ENCODE measurements at places on chromosomes 3 and 15. TPM values are rescaled to one million over a fixed set of nuclear protein-coding genes. Genes with fewer than 3 reads are reported as not detected.
A peak's percentile ranks its signal among the peaks of the same experiment; 100 is the strongest.

GRCh38 chr3:114994554-114995341 is 152.3 kb downstream of the ZBTB20 start:
- no peak for DNase-seq

GRCh38 chr15:71788646-71789579 is 21.4 kb upstream of the NR2E3 start:
- no peak for DNase-seq

RBP2 gene
- not detected for polyA plus RNA-seq

DNA sequence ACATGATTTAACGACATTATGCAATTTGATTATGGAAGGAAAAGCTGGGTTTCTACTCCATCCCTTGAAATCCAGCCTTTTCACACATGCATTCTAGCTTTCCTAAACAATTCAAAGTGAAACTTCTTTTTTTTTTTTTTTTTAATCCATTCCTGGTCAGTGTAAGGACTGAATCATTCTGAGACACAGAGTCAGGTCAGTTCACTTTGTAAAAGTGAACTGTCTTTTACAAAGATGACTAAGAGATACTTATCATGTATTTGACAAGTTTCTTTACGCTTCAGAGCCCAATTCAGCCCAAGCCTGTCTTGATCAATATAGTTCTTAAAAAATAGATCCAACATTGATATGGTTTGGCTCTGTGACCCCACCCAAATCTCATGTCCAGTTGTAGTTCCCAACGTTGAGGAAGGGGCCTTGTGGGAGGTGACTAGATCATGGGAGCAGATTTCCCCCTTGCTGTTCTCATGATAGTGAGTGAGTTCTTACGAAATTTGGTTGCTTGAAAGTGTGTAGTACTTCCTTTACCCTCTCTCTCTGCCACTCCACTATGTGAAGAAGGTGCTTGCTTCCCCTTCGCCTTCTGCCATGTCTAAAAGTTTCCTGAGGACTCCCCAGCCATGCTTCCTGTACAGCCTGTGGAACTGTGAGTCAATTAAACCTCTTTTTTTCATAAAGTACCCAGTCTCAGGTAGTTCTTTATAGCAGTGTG is 345.6 kb upstream of the THBS1 start:
- DNase-seq = no peak

DNA sequence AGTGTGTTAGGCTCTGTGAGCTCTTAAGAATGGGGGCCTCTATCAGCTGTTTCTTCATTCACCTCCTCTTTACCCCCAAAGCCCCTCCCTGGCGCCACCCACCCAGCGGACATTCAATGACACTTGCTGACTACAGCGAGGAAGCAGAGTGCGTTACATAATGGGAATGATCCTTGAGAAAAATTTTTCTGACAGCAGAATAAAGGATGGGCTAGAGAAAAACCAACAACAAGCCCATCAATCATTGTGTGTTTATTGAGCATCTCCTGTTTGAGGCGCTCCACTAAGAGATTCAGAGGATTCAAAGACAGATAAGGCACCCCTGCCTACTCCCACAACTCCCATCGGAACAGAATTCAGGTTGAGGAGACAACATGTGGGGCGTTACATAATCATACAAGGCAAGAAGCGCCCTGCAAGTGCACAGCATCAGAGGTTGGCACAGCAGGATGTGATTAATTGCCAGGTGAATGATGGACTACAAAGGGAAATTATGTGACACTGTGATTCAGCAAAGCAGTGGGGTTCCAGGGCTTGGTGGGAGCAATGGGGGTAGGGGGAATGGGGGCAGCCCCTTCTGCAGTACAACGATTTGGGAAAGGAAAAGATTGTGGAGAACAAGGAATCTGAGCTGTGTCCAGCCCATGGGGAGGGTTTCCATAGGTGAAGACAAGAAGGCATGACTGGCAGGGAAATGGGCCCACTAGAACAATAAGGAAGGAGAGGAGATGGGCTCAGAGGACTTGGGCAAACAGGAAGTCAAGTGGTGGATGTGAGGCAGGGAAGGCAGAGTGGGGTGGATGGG is 141.3 kb upstream of the ATP2B2 start:
- DNase-seq = no peak

DNA sequence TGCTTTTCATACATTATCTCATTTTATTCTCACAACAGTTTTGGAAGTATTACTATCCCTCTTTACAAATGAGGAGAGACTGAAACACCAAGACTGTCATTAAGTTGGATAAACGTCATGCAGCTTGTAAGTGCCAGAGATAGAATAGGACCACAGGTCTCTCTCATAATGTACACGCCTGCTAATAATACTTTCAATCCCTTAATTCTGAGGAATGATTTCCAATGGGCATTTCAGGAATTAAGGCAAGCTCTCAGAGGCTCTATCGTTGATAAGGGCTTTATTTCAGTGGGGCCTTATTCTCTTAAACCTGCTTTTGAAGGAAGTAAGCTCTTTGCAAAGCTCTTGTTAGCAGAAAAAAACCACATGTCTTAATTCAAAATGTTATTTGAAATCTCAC is 229.1 kb downstream of the NFKBIZ start:
- no peak for DNase-seq

GRCh38 chr3:55617385-55617784 is 130.3 kb upstream of the WNT5A start:
- no peak for DNase-seq

- no peak for DNase-seq
These were observed 176.5 kb downstream of the SOX2 start for GRCh38 chr3:181888234-181888633.

DNA sequence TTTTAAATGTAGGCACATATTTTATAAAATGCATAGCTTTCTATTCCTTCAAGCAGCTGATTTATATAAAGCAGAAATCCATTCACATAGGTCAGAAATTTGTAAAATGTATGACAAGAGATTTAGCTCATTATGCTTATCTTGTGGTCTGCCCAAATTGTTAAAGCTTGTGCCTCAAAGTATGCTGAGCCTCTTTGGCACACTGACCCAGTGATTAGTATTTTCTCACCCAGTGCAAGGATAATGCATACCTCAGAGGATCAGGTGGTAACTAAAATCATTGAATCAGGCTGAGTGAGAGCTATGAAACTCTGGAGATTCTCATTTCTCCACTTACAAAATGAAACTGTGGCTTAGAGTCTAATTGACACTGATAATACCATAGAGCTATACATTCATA is 533.3 kb downstream of the FGF12 start:
- no peak for DNase-seq

CCDC54 gene
- polyA plus RNA-seq = not detected

NR2E3 gene
- polyA plus RNA-seq = 0.05 TPM

GRCh38 chr15:74727727-74728126 is 2.4 kb upstream of the CYP1A1 start:
- no peak for DNase-seq

DNA sequence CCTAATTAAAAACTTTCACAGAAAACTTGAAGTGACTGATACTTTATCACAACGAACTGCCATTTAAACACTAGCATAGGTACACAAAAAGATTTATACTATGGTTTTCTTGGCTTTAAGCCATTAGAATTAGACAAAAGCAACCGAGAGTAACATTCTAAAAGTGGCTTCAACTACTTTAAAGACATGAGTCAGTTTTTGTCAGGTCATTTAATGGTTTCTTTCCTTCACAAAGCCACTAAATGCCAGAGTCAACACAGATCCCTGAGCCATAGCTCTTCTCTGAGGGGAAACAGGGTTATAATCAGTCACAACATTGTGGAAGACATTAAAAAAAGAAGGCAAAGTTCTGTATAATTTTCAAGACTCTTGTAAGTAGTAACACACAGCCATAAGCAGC is 54.6 kb downstream of the CAPN3 start:
- no peak for DNase-seq

DNA sequence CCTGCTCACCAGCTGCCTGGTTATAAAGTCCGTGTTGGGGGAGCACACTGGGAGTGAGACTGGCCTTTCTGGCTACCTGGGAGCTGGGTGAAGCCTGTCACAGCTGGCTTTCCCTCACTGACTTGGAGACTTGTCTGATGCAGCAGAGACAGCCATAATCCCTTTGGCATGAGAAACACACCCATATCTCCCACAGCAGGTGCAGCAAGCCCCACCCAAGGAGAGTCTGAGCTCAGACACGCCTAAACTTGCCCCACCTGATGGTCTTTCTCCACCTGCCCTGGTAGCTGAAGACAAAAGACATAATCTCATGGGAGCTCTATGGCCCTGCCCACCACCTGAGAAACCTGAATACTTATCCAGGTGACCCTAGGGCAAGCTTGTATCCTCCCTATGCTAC is 54.8 kb downstream of the NMD3 start:
- DNase-seq = no peak

- no peak for DNase-seq
These were observed 16.5 kb upstream of the RGMA start for GRCh38 chr15:93105485-93105884.

NDUFAF3 gene
- polyA plus RNA-seq = 220 TPM

DNA sequence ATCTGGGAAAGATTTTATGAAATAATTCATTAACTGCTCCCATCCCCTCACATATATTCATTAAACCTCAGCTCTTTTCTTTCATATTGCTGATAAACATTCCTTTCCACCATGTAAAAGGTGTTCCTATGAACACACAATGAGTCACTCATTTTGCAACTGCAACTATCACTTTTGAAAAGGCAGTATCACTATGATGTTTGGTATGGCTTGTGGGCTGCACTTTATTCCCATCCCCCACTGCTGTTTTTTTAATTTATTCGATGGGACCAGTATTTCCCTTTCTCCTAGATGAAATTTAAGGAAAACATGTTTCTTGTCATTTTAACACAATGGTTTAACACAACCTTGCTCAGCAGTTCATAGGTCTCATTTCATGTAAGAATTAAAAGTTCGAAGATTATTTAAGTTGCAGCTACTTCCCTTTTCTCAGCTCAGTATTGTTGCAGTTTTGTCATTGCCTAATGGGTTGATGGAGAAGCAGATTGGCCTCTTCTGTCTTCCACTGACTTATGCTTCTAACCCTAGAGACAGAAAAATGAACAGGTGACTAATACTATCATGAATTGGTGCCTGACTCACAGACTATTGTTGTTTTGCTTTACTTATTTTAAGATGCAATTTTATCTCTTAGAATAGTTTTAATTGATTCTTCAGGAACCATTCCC is 280.3 kb downstream of the ZPLD1 start:
- DNase-seq = no peak

ISLR2 gene
- polyA plus RNA-seq = 2.1 TPM

- DNase-seq = no peak
These were observed 7.3 kb upstream of the MAPK6 start for GRCh38 chr15:52011711-52012144.

GRCh38 chr3:54917174-54917573 is 10.7 kb downstream of the LRTM1 start:
- no peak for DNase-seq

DNA sequence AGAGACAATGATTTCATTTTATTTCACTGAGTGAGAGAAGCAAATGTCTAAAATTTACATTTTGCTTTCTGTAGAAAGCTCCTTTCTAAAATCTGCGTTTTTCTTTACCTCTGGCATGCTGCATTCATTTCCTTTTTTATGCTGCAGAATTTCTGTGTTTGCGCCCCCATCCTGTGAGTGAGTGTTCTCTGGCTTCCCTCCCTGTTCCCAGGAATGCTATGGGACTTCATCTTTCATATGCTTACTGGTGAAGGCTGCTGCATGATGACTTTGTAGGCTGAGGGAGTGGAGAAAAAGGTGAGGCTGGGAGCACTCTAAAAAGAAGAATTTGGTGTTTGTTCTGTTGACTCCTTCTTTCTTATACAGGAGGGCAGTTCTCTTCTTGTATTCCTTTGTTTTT is 7.7 kb upstream of the TMC3 start:
- DNase-seq = no peak

DNA sequence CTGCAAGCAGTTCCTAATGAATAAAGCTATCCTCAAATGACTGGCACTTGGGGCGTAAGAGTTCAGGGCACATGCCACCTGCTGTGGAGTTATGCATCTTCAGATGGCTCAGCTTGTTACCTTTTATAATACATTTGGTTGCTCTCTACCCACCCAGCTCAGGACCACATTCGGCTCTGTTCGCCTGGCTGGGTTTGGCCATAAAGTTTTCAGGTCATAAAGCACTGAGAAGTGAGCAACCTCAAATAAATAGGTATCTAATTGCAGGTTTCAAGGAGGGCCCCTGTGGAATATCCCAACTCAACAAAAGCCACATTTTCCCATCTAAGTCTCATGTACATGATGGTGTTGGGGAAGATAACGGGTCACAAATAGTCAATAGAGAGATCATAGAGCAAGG is 727.3 kb downstream of the GRM7 start:
- no peak for DNase-seq

DNA sequence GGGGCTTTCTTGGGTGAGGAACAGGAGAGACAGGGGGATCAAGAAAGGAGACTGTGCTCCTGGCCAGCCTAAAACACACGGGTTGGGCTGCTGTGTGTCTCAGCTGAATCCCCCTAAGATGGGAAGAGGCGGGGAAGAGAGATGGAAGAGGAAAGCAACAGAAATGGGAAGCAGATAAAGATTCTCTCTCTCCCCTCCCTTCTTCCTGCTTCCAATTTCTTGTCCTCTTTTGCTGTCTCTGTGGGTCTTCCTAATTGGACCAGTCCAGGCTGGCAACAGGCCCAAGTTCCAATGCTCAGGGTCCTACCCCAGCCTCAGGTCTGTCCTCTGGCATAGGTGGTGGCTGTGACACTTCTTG is 7.1 kb downstream of the ISLR2 start:
- no peak for DNase-seq

GRCh38 chr15:84570164-84570735 is 30.6 kb upstream of the ZSCAN2 start:
- peak; percentile 65 for DNase-seq

- DNase-seq = peak; percentile 46
These were observed 835 bp upstream of the TTLL3 start for GRCh38 chr3:9809239-9809614.

GRCh38 chr3:42345811-42346210 is 64.6 kb downstream of the LYZL4 start:
- DNase-seq = no peak

PLSCR2 gene
- not detected for polyA plus RNA-seq

DNA sequence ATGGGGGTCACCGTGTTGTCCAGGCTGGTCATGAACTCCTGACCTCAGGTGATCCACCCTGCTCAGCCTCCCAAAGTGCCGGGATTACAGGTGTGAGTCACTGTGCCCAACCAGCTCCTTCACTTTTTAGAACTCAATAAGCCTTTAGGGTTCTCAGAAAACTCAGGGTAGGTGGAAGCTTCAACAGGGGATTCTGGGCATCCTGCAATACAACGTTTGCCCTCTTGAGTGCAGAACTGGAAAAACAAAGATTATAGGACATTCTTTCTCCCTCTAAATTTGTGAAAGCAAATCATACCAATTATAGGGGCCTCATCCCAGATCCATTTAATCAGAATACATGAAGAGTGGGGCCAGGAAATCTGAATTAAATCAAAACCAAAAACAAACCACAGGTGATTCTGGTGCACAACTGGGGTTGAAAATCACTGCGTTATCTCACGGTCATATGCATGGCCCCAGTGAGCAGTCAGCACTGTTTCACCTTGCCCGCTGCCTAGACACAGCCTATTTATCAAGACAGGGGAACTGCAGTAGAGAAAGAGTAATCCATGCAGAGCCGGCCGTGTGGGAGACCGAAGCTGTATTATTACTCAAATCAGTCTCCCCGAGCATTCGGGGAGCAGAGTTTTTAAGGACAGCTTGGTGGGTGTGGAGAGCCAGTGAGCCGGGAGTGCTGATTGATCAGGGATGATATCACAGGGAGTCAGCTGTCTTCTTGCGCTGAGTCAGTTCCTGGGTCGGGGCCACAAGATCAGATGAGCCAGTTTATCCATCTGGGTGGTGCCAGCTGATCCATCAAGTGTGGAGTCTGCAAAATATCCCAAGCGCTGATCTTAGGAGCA is 58.4 kb downstream of the TMEM44 start:
- DNase-seq = peak; percentile 67

MCTP2 gene
- 0.11 TPM for polyA plus RNA-seq

- DNase-seq = no peak
These were observed 1.2 kb upstream of the EDEM1 start for GRCh38 chr3:5186089-5186857.

Data from right cardiac atrium (tissue), 5 donors.